Esophagus squamous epithelium (tissue), 5 donors: ENCODE measurements at places on chromosomes 12 and 14. TPM values are rescaled to one million over a fixed set of nuclear protein-coding genes. Genes with fewer than 3 reads are reported as not detected.

The SVOP gene
- not detected for total RNA-seq

The MYH6 gene
- total RNA-seq, result not detected

The REP15 gene
- total RNA-seq, result not detected

The KRT5 gene
- total RNA-seq, result 7,921 TPM

The TMEM30B gene
- total RNA-seq, result 18.5 TPM

The WSCD2 gene
- not detected for total RNA-seq

The GPX2 gene
- total RNA-seq, result 273 TPM

The IFNG-AS1 gene
- total RNA-seq, result not detected

The RDH11 gene
- total RNA-seq, result 74.6 TPM

The NRIP2 gene
- total RNA-seq, result 0.38 TPM

The RASAL1 gene
- 61.9 TPM for total RNA-seq

The KRT2 gene
- total RNA-seq, result not detected

The CLEC6A gene
- total RNA-seq, result not detected

The CMTM5 gene
- total RNA-seq, result not detected

The DEPDC4 gene
- total RNA-seq, result 0.76 TPM

The GLIPR1L2 gene
- 0.29 TPM for total RNA-seq

The MYO1H gene
- total RNA-seq, result 0.83 TPM

The TAS2R7 gene
- not detected for total RNA-seq

The KRT75 gene
- total RNA-seq, result 0.44 TPM

The EXOC3L4 gene
- not detected for total RNA-seq

The TAS2R46 gene
- 3.0 TPM for total RNA-seq

The NELL2 gene
- 0.23 TPM for total RNA-seq
